NCI-H146 (cell line): ENCODE measurements at places on chromosomes 7 and 10.

DNA sequence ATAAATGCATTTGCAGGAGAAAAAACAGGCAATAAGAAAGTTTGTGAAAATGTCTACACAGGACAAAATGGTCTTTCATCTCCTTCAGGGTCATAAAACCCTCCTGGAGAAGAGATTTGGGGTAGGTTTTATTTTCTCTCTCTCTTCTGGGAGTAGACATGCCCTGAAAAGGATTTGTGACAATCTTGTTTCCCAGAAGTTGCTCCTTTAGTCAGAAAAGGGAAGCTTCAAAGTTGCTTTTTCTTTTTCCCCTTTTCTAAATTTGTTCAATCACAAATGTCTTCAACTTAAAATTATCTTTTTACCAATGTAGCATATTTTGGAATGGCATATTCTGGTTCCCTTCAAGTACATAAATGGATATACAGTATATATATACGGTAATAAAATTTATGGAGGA lies 9.4 kb upstream of the ANKRD22 start:
- no peak for DNase-seq

DNA sequence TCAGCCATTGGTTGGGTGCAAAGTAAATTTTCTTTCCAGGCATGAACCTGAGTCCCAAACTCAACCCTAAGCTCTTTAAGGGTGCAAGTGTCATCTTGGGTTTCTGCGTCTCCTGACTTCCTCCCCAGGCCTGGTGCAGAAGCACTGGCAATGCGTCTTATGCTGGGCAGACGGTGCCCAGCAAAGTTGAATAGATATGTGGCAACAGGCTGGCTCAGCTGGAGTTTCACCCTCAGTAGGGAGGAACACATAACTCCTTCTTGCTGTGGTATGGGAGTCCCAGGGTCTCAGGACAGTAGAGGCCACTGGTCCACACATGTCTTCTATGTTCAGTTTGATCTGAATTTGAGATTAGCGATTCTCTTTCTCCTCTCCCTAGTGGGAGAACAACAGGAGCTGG lies 181.3 kb downstream of the RPS24 start:
- DNase-seq, result no peak

DNA sequence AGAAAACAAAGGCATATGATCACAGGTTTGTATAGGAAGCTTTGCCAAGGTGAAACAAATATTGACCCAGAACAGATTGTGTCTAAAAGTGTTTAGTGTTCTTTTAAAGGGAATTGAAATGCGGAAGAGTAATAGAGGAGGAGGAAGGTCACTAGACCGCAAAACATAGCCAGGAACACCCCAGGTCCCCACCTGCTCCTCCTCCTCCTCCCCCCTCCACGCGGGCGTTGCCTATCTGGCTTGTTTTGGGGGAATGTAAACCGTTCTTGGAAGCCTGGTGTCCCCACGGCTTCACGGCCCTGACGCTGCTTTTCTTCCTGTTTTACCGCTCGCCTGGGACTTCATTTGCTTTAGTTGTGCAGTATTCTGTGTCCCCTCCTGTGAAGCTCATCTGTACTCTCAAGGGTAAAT lies 81.0 kb upstream of the PFKP start:
- no peak for DNase-seq

DNA sequence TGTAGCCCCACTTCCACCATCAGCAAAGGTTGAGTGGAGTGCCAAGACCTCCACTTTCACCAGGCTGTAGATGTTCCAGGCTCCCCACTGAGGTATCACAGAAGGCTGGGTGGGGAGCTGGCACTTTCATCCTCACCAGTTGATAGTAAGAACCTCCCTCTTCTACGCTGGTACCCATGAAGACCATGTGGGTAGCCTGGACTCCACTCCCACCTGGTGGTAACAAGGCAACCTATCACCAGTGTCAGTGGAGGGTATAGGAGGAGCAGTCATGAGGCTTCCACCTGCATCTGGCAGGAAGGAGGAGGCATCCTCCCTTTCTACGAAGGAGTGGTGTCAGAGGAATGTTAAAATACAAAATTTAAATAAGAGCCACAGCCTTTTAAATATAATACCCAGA lies 4.4 kb downstream of the SMIM30 start:
- DNase-seq, result no peak

GRCh38 chr10:110208614-110209453 lies 1.4 kb downstream of the MXI1 start:
- peak; percentile 36 for DNase-seq

DNA sequence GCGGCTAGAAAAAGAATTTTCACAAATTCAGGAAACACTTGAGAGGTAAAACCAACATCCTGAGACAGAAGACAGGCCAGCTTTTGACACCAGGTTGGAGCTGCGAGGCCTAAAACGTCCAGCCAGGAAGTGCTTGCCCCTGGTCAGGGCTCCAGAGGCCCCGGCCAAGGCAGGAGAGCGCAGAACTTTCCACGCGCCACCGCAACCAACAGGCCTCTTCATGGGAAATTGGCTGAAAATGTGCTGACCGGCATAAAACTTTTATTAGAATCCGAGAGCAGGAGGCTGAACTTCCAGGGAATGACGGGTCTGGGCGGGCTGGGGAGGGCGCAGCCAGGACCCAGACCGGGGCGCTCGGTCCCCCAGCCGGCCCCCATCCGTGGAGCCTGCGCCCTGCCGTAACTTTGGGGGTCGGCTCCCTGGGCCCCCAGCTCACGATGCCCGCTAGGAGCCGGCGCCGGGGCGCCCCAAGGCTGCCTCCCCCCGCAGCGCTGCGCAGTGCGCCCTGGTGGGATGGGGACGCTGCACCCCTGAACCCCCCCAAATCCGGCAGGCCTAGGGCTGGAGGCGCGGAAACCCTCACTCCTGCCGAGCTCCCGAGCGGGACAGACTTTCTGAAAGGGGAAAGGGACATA lies 414.0 kb upstream of the MKI67 start:
- no peak for DNase-seq

GRCh38 chr10:79910344-79910743 lies 38.6 kb downstream of the SFTPD start:
- DNase-seq, result no peak

DNA sequence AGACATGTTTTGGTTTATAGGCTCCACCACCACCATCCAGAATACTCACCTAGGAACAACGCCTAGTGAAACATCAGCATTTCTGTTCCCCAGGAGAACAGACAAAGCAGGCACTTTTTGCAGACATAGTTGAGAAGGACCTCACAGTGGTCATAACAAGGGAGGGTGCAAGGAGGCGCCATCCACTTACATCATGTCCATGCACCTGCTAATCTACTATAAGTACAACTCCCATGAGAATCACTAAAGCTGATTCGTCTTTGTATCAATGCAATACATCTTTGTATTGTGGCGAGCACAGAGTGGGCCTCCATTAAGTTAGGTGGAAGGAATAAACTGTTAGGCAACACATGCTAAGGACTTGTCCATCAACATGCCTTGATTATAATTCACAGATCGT lies 207.1 kb downstream of the KCNMA1 start:
- peak; percentile 22 for DNase-seq

DNA sequence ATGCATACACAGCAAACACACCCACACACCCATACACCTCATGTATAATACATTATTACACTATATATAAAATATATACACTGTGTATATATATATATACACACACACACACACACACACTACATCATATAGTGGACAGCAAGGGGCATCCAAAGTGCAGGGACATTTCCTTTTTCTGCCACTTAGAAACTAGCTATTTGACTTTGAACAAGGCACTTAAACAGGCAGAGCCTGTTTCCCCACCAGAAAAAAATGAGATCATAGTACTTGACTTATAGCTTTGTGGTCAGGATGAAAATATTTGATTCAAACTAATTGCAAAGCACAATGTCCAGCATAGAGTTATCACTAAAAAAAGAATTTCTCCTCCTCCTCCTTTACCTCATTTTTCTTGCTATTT lies 254.3 kb upstream of the NPVF start:
- DNase-seq, result no peak

DNA sequence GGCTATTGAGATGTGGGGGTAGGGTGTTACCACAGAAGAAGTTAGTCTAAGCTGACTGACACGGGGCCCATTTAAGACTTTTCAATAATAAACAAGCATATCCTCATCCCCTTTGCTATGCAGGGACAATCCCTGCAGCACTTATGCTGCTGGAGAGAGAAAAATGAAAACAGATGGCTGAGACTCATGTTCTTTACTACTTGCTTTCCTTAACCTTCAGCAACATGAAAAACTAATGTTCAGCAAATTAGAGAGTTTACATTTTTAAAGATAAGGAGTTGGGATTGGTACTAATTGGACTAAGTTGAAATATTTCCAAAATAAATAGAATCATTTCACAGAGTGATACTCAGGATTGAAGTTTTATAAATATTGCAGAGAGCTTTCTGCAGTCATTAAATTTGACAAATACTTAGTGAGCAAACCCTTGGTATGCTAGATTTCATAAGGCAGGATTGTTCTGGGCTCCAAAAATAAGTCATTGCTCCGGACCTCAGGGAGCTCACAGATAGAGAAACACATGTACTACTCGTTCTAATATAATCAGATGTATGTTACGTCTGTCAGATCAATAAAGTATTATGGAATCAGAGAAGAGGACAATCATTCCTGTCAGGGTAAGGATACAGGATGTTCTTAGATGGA lies 147.1 kb upstream of the LRRN3 start:
- DNase-seq, result no peak

GRCh38 chr7:94439893-94440381 lies 45.2 kb downstream of the COL1A2 start:
- DNase-seq, result peak; percentile 58

DNA sequence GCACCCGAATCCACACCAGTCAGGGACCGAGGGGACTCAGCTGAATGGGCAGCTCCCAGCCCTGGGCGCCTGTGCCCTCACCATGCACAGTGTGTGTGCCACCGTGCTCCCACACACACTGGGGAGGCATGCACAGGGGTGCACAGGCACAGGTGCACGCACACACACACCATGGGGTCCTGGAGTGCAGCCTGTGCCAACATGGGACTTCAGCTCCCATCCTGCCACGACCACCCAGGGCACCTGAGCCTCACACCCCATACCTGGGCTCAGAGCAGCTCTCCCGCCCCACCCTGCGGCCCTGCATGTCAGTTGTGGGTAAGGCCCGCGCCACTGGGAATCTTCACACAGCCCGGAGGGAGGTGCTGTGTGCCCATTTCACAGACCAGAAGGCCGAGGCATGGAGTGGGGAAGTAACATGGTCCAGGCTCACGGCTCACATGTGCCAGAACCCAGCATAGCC lies 8.0 kb downstream of the ELFN1 start:
- no peak for DNase-seq

GRCh38 chr10:45160271-45160670 lies 155.1 kb downstream of the OR13A1 start:
- no peak for DNase-seq

DNA sequence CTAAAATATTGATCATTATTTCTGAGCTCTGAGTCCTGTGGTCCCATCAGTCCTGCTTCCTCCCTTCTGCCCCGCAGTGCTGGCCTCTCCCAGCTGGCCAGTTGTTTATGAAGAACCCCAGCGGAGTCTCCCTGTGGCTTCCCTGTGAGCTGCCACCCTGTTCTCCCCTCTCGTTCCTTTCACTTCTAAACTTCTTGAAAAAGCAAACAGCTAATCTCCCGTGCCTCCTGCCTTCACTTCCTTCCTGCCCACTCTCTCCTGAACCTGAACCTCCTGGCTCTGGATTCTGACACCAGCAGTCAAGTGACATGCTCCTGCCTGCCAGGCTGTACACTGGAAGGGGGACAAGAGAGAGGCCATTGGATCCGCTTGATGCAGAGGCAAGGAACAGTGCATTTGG lies 63.7 kb upstream of the ZPBP start:
- DNase-seq, result no peak

DNA sequence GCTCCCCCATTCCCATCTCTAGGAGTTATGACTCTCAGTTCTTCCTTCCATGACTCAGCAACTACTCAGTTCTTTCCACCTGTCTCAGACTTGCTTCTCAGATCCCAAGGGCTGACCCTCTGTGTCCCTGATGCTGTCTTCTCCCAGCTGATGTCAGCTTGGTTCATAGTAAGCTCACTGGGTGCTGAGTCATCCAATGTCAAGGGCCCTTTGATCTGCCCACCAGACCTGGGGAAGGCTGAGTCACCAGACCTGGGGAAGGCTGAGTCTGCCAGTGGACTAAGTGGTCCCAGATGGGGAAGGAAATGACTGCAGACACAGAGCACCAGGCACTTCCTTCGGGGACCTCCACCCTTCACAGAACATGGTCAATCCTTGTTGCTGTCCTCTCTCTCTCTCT lies 76.1 kb upstream of the ZEB1 start:
- no peak for DNase-seq

- DNase-seq, result no peak
These were observed 50.2 kb upstream of the CDK1 start for GRCh38 chr10:60728056-60728455.

GRCh38 chr7:50646069-50646468 lies 80.9 kb upstream of the DDC start:
- no peak for DNase-seq

DNA sequence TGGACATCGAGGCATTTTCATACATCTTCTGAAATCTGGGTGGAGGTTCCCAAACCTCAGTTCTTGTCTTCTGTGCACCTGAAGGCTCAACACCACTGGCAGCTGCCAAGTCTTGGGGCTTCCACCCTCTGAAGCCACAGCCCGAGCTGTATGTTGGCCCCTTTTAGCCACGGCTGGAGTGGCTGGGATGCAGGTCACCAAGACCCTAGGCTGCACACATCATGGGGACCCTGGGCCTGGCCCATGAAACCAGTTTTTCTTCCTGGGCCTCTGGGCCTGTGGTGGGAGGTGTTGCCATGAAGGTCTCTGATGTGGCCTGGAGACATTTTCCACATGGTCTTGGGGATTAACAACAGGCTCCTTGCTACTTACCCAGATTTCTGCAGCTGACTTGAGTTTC lies 62.1 kb downstream of the INPP5A start:
- DNase-seq, result no peak

- no peak for DNase-seq
These were observed 49.1 kb downstream of the ASB4 start for GRCh38 chr7:95534796-95535195.

DNA sequence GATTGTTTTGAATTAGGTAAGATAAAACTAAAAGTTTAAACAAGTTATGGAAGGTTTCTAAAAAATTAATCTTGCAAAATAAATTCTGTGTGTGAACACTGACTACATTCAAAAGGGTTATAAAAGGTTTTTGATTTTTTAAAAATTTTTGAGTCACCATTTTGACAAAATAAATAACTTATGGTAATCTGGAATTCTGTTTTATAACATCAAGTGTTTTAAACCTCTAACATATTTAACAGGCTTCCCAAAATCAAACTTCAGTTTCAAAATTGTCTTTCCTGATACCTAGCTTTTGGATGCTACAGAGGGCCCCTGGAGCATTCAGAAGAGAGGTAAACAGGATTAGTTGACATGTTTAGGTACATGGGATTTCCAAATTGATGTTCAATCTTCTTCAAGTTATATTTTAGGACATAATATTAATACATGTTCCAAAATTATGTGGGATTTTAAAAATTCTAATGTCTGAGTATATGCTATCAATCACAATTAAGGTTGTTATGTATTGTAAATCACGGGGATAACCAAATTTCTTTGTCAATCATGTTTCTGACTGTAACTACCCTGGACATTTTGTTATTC lies 8.1 kb upstream of the CPA2 start:
- no peak for DNase-seq

DNA sequence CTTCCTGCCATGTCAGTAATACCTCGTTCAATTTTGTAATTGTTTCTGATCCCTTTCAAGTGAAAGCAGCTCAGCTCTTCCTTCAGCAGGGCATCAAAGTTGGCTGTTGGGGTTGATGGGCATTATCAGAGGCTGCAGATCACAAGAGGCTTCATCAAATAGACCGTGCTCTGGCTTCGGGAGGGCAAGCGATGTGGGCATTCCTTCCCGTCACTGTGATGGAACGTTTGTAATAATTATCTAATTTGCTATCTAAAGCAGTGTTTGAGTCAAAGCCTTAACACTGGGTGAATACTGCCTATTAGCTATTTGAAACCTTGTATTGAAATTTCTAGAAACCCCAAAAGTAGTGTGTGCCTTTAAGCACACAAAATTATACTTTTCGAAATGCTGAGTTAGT lies 170.1 kb downstream of the OTUD1 start:
- no peak for DNase-seq
